Central memory CD8-positive, alpha-beta T cell (primary cell): ENCODE measurements at places on chromosomes 12 and 14.

GRCh38 chr12:20429852-20430251 lies 61.5 kb downstream of the PDE3A start:
- DNase-seq = no peak

DNA sequence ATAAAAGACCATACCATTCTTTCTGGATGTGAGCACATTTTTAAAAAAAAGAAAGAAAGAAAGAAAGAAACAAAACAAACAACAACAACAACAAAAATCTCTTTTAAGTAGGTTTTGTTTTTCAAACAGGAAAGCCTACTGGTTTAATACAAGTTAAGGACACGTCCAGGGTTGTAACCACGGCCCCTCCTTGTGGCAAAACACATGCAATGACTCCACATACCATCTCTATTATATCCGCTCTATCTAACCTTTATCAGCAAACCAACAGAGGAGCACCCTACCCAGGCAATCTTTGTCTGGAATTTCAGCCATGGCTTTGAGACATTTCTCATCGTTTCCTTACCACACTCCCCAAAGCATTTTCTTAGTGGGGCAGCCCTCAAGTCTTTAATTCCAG lies 360.5 kb upstream of the TMPO start:
- DNase-seq = no peak

- DNase-seq = no peak
Observed at GRCh38 chr12:53048033-53048779, 1.7 kb upstream of the TNS2 start.

DNA sequence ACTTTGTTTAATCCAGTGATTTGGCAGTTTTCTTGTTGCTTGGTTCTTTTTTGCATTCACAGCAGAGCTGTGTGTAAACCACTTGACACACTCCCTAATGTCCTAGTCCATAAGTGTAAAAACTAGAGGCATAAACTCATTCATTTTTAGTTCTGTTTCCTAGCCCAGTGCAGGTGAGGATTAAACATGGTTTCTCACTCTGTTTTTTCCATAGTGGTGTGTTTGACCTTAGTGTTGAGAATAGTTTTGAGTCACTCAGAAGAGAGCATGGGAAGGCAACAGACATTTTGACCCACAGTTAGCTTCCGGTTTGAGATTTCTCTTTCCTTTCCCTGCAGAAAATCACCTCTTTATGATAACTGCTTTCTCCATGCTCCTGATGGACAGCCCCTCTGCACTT lies 24.2 kb upstream of the GALNT16 start:
- DNase-seq = no peak

GRCh38 chr12:69071091-69071370 lies 138.1 kb upstream of the CPM start:
- no peak for DNase-seq

- no peak for DNase-seq
Observed at GRCh38 chr14:74491956-74492775, 939 bp downstream of the NPC2 start.

DNA sequence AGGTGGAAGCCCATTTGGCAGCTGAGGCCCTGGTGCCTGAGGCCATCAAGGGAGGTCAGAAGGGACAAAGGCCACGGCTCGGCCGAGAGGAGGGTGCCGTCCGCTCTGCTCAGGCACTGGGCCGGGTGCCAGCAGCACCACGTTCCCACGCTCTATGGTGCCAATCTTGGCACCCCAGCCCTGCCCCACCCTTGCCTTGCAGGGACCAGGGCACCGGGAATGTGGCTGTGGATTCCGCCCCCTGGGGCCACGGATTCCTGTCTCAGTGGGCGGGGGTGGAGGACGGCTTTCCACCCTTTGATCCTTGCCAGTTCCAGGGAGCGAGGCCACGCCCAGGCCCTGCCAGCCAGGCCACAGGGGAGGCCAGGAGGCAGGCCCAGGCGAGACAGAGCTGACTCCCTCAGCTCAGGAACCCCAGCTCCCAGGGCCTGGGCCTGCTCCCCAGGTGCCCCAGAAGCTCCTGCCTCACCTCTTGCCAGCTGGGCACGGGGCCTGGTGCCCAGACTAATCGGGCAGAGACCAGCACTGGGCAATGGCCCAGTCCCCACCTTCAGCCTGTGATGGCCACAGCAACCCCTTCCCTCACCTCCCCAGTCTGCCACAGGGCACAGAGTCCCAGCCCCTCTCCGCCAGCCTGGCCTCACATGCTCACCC lies 26.4 kb upstream of the GPR132 start:
- no peak for DNase-seq

- DNase-seq = no peak
Observed at GRCh38 chr12:92130999-92131398, 14.6 kb downstream of the BTG1 start.
